Stomach (tissue), 19 donors: ENCODE measurements at places on chromosomes 13 and 19. TPM values are rescaled to one million over a fixed set of nuclear protein-coding genes. Genes with fewer than 3 reads are reported as not detected.

MBD3L3 gene
- not detected for total RNA-seq

ADAMTS10 gene
- total RNA-seq, result 8.7 TPM

CEACAM7 gene
- not detected for total RNA-seq

ICAM5 gene
- total RNA-seq, result not detected

SLC15A1 gene
- not detected for total RNA-seq

ZNF491 gene
- total RNA-seq, result 21.4 TPM

CD70 gene
- not detected for total RNA-seq
